ENCODE measurements at places on chromosomes 2 and 18.
A peak's percentile ranks its signal among the peaks of the same experiment; 100 is the strongest.

DNA sequence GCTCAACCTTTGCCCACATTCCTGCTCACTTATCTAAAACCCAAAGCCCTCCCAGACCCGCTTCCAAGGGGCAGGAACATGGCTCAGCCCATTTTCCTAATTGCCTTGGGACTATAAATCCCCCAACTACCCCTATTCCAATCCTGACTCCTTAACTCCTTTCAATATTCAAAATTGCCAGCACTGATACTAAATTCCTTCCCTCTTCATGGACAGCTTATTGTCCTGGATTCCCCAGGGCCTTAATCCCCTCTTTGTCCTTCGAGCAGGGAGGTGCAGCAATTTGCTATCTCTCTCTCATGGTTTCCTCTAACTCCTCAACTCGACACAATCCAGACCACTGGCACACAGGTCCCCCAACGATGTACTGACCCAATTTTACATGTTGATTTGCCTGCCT, 99.1 kb downstream of the SLC25A12 start:
- no peak for DNase-seq

DNA sequence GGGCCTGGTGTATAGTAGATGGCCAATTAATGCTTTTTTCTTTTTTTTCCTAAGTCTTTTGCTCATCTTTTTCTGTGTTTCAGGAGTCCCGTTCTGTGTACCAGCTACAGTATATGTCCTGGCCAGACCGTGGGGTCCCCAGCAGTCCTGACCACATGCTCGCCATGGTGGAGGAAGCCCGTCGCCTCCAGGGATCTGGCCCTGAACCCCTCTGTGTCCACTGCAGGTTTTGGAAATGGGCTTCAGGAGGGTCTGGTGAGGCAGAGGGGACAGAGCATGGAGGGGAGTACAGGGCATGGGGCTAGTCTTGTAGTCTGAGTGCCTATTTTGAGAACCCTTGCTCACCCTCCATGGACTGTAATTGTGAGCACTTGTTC, 14.1 kb downstream of the PTPN18 start:
- no peak for DNase-seq

- peak; percentile 72 for DNase-seq
Measured at GRCh38 chr2:67845621-67846369, 217.0 kb downstream of the C1D start.

GRCh38 chr2:47530105-47530760, 127.3 kb downstream of the MSH2 start:
- DNase-seq = no peak
